ENCODE measurements at places on chromosomes 12 and 14.
A peak's percentile ranks its signal among the peaks of the same experiment; 100 is the strongest.

DNA sequence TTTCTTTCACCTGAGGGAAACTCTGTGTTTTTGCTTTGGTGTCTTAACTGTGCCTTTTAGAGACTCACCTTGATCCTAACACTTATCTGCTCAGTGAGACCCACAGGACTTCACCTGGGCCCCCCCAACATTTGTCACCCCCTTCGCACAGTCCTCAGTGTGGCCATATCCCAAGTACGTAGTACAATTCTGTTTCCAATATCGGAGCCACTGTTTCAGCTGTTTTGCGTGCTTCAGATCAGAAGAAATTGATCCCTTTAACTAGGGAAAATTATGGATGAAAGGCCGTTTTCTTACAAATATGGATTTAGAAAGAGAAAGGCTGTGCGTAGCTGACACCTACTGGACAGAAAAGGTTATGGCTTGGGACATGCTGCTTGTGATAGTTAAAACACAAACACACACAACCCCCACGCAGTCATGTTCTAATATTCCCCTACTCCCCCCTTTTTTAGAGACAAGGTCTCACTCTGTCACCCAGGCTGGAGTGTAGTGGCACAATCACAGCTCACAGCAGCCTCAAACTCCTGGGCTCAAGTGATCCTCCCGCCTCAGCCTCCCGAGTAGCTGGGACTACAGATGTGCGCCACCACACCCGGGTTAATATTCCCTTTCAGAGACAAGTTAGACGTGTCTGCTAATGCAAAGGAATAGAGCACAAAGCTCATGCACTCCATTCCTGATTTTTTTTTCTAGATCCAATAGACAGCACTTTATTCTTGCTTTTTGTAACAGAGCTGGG is 3.6 kb upstream of the SLC7A8 start:
- DNase-seq: peak; percentile 36

DNA sequence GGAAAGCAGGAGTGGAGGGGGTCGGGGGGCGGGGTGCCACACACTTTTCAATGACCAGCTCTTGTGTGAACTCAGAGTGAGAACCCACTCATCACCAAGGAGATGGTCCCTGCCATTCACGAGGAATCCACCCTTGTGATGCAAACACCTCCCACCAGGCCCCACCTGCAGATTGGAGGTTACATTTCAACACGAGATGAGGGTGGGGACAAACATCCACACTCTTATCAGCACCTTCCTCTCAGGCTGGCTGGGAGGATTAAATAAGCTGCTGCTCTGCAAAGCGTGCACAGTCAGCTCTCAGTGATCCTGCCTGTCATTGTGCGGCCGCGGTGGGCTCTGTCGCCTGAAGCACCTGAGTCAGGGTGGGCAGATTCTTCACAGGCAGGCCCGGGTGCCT is 39.7 kb downstream of the AACS start:
- DNase-seq: no peak

DNA sequence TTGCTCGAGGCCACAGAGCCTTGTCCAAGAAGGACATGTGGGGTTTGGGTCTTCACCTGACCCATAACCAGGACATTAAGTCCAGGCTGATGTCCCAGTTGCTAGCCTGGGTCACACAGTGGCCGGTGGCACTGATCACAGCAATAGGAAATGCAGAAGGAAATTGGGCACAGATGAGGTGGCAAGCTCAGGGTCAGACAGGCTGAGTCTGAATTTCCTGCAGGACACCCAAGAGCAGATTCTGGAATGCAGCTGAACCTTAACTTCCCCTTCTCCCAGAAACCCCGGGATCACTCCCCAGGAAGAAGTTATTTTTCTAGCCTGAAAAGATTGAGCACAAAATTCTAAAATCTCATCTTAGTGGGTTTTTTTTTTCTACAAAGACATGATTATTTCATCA is 199.9 kb downstream of the KSR2 start:
- no peak for DNase-seq

DNA sequence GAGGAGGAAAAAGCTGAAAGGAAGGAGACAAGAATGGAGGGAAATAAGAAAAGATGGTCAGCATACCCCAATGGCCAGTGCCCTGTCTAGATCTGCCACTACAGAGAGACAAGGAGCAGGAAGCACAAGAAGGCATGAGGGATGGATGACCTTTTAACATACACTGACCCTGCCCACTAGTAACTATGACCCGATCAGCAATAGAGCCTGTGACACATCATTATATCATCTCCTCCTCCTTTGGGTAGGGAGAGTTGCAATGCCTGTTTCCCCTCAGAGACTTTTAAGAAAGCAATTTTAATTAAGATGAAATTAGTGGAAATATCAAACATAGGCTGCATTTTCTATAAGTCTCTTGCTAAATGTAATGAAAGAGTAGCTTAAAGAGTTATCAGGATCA is 4.7 kb upstream of the SLC2A13 start:
- no peak for DNase-seq

GRCh38 chr12:131204416-131205274 is 250.9 kb downstream of the ADGRD1 start:
- DNase-seq: no peak

GRCh38 chr12:131038159-131038558 is 84.5 kb downstream of the ADGRD1 start:
- no peak for DNase-seq

GRCh38 chr14:69038455-69039287 is 59.6 kb upstream of the ACTN1 start:
- peak; percentile 34 for DNase-seq

- no peak for DNase-seq
These were observed 591 bp upstream of the IRF9 start for GRCh38 chr14:24160499-24160849.

GRCh38 chr12:5963515-5963914 is 18.5 kb upstream of the ANO2 start:
- no peak for DNase-seq

- no peak for DNase-seq
These were observed 76.8 kb downstream of the HMGA2 start for GRCh38 chr12:65900912-65901672.

DNA sequence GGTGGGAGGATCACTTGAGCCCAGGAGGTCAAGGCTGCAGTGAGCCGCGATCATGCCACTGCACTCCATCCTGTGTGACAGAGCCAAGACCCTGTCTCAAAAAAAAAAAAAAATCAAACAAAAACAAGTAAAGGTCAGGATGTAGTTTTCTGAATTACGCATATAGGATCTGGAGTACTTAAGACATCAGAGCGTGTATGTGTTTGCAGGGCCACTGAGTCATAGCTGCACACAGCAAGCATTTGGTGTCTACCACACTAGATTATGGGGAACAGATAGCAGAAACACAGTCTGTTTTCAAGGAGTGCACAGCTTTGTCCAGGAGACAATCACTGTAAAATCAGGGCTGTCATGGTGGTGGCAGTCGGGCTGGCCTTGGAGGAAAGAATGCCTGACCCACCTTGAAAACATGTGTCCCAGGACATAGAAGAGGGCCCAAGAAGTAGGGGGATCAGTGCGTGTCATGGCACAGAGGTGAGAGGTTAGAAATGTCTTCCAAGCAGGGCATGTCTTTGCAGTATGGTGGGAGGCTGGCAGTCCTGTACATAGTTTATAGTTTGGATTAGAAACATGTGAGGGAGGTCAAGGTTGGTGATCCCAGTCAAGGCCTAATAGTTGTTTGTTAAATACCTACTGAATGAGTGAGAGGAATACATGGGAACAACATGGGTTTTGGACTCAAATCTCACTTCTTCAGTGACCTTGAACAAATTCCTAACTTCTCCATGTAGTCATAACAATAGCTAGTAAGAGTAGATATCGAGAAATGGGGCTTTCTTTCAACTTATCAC is 23.6 kb upstream of the C12orf71 start:
- DNase-seq: no peak

- no peak for DNase-seq
These were observed 50.7 kb downstream of the ELK3 start for GRCh38 chr12:96244826-96245225.

DNA sequence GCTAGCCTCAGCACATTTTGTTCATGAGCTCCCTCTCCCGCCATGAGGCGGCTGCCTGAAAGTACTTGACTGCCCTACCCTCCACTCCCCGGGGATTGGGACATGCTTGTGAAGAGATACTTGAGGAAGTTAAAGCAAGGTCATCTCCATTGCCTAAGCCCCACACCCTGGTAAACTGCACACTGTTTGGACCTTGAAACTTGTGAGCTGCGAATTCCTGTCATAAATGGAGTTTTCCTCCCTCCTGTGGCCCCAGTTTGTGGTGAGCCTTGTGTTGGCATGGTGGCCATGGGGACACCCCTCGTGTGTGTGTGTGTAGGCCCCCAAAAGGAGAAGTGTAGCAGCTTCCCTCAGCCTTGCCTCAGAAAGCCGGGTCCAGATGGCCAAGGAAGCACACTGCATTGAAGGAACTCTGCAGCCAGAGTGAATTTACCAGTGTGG is 395.5 kb downstream of the ZFP36L1 start:
- DNase-seq: no peak

GRCh38 chr12:3332188-3332587 is 158.8 kb upstream of the PRMT8 start:
- no peak for DNase-seq

DNA sequence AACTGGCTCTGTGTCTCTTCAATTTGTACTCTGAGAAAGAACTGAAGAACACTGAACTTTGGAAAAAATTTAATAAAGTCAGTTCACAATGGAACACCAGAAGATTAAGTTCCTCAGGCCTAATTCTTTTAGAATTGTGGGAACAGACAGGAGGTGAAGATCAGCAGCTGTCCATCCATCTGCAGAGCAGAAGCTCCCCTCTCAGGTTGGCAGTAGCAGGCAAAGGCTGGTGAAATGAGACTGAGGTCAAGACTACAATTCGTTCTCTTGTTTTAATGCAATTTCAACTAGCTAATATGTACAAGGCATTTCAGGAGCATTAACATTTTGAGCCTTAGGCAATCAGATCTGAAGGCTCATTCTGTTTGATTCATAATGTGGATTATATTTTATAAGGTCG is 10.3 kb upstream of the TRHDE start:
- DNase-seq: no peak

GRCh38 chr12:56358836-56359532 is 923 bp downstream of the STAT2 start:
- no peak for DNase-seq

- no peak for DNase-seq
These were observed 112.5 kb downstream of the CCER1 start for GRCh38 chr12:90842477-90842876.

DNA sequence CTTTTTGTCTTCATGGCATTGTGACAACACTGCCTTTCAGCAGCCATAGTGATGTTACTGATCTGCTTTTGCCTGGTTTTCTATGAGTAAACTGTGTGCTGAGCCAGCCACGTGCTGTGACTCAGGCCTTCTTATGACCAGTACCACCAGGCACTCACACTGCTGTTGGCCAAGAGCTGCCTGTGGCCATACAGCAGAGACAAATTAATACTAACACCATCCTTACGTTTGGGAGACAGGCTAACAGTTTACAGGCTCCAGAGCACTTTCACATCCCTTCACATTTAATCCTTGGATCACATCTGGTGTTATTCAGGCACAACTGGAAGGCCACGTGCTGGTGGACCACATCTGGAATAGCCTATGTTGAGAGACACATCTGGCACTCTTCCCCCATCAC is 377.9 kb downstream of the CCDC91 start:
- no peak for DNase-seq

- DNase-seq: no peak
These were observed 554.2 kb downstream of the FLRT2 start for GRCh38 chr14:86084097-86084496.

- no peak for DNase-seq
These were observed 328.8 kb upstream of the NOVA1 start for GRCh38 chr14:26926585-26926984.

DNA sequence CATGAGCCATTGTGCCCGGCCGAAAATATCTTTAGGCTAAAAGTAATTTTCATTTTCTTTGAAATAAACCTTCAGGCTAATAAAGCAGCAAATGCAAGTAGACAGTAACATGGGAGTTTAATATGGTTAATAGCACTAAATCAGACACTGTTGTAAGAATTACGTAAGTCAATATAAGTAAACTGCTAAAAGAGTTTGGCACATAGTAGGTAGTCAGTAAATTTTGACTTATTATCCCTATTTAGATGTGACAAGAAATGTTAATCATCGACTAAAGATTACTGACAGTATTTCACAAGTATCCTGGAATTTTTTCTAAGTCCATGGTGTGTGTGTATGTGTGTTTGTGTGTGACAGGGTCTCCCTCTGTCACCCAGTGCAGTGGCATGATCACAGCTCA is 3.9 kb downstream of the PPP4R3A start:
- no peak for DNase-seq
